ENCODE measurements at places on chromosomes 16 and 17. TPM values are rescaled to one million over a fixed set of nuclear protein-coding genes. Genes with fewer than 3 reads are reported as not detected.
A peak's percentile ranks its signal among the peaks of the same experiment; 100 is the strongest.

Gene MYL4
- total RNA-seq, result 2.4 TPM

DNA sequence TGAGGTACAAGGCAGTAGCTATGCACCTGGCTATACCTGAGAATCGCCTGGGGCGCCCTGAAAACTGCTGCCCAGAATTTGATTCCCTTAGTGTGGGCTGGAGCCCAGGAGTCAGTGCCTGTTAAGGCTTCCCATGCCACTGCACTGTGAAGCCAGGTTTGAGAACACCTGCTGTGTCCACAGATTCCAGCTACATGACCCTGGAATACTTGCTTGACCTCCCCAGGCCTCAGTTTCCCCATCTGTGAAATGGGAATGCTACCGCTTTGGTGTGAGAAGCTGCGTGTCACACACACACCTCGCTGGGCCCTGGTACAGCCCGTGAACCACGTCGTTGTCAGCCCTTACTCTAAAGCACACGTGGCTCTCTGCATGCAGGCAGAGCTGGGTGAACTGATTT lies 271.0 kb downstream of the C16orf95 start:
- H3K4me3 ChIP-seq, result no peak overlapping the region
- no peak overlapping the region for H3K27ac ChIP-seq
- H3K4me1 ChIP-seq, result peaks cover 35% of the 10 kb centered on the region
- peaks cover 59% of the 10 kb centered on the region for H3K27me3 ChIP-seq
- no peak for DNase-seq
- no peaks in the 10 kb centered on the region for H3K36me3 ChIP-seq

DNA sequence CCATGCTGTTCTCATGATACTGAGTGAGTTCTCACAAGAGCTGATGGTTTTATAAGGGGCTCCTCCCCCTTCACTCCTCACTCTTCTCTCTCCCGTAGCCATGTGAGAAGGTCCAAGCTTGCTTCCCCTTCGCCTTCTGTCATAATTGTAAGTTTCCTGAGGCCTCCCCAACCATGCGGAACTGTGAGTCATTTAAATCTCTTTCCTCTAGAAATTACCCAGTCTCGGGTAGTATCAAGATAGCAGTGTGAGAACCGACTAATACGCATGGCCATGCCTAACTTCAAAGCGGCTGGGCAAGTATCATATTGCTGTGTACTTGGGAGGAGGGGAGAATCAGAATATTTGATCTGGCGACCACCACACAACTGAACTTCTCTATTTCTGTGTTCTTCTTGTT lies 88.3 kb downstream of the PRKCB start:
- DNase-seq, result no peak
- no peaks in the 10 kb centered on the region for H3K4me1 ChIP-seq

DNA sequence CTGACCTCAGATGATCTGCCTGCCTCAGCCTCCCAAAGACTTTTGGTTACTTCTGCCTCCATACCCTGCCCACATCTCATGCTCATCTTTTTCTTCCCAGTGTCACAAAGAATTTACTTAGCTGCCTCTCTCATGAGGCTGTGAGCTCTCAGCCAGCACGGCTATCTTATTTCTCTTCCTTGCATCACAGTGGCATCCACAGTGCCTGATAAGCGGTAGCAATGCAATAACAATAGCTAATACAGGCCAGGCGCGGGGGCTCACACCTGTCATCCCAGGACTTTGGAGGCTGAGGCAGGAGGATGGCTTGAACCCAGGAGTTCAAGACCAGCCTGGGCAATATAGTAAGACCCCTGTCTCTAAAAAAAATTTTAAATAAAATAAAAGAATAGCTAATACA lies 15.5 kb upstream of the MARVELD3 start:
- H3K27ac ChIP-seq, result peak overlapping the region; percentile 21
- H3K36me3 ChIP-seq, result no peaks in the 10 kb centered on the region
- DNase-seq, result no peak
- peaks cover 12% of the 10 kb centered on the region for H3K27me3 ChIP-seq

Gene GAS7
- 19.5 TPM for total RNA-seq

DNA sequence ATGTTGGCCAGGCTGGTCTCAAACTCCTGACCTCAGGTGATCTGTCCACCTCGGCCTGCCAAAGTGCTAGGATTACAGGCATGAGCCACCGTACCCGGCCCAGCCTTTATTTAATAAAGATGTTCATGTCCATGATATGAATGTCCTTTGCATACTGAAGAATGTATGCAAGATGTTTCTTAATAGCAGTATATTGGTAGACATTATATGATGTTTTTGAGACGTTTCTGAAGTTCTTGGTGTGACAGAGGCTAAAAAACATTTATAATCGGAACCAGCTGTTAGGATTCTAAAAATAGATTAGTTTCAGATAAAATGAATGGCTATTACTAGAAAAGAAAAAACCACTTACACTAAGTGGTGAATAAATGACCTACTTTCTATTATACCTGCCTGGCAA lies 11.8 kb downstream of the PDZD9 start:
- no peaks in the 10 kb centered on the region for H3K36me3 ChIP-seq
- no peak overlapping the region for H3K27ac ChIP-seq
- no peaks in the 10 kb centered on the region for H3K27me3 ChIP-seq
- DNase-seq, result no peak

- H3K4me1 ChIP-seq, result peaks cover 6% of the 10 kb centered on the region
- H3K27ac ChIP-seq, result no peak overlapping the region
- DNase-seq, result no peak
- H3K27me3 ChIP-seq, result no peaks in the 10 kb centered on the region
Observed at GRCh38 chr17:30808785-30809286, 15.7 kb downstream of the CRLF3 start.

Gene STX1B
- total RNA-seq, result 1.0 TPM
